NCI-H187 treated with DMSO at 0.1 percent for 48 hours (cell line): ENCODE measurements at places on chromosomes 2 and 18.

DNA sequence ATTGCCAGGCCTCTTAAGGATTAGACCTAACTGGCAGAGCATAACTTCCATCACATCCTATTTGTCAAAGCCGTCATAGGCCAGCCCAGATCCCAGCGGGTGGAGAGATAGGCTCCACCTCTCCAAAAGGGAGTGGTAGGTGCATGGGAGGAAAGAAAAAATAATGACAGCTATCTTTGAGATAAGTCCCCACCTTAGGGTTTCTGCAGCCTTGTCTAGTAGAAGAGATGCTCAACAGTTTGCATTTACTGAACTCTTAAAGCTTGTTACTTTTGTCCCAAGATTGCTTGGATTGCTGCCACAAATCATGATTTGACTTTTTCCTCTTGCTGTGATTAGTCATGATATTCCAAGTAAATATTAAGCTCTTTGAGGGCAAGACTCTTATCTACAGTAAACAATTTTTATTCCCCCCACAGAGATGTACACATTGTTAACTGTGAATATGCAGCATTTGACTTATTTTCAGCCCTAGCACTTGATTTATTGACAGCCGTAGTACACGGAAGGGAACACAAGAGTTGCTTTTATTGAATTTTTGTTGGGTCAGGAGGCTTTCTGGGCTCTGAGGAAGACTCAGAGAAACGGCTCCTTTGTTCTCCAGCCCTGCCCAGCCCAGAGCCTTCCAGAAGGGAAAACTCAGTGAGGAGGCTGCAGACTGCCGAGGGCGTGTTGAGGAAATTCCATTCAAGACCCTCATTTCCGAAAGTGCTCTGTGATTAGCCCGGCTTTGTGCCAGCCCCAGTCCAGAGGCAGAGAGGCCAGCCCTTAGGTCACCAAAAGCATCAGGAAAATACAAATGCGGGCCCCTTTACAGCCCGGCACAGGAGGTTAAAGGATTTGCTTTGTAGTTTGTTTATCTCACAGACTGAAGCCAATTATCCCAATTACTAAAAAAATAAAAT is 75.5 kb upstream of the ZNF532 start:
- no peak for DNase-seq

DNA sequence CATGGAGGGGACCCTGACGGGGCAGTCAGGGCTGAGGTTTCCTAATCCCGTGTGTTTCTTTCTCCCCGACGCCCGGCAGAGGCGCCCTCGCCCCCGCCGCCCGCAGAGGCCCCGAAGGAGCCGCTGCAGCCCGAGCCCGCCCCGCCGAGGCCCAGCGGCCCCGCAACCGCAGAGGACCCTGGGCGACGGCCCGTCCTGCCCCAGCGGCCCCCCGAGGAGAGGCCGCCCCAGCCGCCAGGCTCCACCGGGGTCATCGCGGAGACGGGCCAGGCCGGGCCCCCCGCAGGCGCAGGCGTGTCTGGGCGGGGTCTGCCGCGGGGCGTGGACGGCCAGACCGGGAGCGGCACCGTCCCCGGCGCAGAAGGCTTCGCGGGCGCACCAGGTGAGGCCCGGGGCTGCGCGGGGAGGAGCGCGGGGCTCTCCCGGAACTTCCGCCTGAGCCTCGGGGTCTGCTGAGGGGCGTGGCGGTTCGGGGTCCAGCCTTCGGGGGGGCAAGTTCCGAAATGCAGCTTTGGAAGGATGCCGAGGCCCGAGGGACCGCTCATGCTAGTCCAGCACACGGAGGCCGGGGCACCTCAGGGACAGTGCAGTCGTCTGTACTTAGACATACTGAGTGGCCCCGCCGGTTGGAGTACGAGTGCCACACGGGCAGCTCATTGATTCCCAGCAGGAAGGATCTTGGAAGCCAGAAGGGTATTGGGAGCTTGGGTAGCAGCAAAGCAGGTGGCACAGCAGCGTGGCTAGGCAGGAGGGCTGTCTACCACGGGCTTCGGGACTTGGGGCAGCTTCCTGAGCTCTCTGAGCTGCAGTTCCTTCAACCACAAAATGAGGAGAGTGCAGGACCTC is 60.1 kb downstream of the EMILIN2 start:
- no peak for DNase-seq

DNA sequence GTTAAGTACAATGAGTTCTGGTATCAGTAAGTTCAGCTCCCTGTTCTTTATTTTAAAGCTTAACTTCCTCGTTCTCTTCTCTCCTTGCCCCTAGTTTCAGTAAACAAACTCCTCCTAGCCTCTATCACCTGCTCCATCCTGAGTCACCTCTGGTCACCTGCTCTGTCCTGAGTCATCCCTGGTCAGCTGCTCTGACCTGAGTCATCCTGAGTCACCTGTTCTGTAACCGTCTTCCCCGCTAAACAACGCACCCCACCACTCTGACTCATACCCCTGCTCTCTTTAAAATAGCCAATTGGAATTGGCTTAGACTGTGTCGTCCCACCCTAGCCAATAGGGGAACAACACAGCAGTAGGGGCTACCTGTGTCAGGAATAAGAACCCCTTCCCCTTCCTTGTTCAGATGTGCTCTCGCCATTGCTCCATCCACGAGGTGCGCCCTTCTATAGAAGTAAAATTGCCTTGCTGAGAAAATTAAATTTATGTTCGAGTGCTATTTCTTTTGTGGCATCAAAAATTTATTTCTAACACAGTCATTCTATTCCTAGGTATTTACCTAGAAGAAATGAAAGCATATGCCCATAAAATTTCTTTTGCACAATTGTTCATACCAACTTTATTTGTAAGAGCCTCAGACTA is 24.9 kb upstream of the RMND5A start:
- no peak for DNase-seq

DNA sequence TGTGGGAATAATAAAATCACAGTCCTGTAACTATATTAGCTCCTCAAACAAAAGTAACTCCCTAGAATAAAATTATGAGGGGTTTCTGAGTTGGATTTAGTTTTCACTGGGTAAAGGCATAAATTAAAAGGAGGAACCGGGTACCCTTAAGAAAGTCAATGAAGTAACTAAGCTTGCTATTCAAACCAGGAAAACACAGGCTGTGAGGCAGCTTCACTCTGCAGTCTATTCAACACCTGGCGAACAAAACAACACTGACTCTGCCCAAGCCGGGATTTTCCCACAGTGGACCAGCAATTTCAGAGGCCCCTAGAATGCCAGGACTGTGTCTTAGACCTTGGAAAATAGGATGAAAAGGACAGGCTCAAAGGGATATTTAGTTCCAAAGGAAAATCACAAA is 24.6 kb upstream of the CREB1 start:
- no peak for DNase-seq

GRCh38 chr18:11607906-11608305 is 1.5 kb upstream of the SLC35G4 start:
- DNase-seq: no peak

DNA sequence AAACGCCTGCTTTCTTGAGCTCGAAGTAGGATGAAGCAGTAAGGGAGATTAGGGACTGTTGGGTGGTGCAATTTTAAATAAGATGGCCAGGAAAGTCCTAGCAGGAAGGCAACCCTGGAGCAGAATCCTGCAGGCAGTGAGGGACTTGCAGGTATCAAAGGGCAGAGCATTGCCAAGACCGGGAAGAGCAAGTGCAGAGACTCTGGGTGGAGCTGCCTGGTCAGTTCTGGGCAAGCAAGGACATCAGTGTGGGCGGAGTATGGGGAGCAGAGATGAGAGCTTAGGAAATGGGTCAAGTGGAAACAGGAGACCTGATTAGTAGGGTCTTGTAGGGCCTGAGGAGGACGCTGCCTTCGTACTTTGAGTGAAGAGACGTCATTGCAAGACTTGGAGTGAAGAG is 64.4 kb upstream of the NCK2 start:
- DNase-seq: no peak
